ENCODE measurements at places on chromosomes 11 and 22. TPM values are rescaled to one million over a fixed set of nuclear protein-coding genes. Genes with fewer than 3 reads are reported as not detected.

DNA sequence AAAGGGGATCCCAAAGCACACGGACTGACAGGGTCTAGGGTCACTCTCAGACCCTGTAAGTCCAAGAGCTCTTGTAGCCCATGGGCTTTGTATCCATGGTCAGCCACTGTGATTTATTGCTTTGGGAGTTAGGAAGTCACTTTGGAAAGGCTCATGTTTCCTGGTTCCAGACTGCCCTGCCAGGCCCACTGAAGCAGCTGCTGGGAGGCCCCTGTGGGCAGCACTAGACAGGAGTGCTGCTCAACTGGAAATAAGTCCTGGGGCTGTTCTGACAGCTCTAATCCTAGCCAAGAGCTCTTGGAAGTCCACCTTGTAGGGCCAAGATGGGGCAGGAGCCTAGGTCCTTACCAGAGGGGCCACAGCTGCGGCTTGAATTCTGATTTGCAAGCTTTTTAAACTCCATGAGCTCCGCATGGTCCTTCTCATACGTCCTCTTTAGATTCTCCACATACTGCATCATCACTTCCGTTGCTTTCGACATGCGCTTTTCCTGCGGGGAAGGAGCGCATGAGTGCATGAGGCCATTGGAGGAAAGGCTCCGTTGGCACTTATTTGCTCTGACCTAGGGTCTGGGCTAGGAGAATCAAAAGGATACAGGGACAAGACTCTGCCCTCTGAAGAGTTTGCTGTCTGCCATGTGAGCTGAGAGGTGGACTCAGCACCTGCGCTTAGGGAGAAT lies 32.2 kb upstream of the LYVE1 start:
- no peak overlapping the region for H3K4me3 ChIP-seq
- H3K27ac ChIP-seq: peak overlapping the region; percentile 81
- peaks cover 28% of the 10 kb centered on the region for H3K4me1 ChIP-seq
- DNase-seq: no peak

DNA sequence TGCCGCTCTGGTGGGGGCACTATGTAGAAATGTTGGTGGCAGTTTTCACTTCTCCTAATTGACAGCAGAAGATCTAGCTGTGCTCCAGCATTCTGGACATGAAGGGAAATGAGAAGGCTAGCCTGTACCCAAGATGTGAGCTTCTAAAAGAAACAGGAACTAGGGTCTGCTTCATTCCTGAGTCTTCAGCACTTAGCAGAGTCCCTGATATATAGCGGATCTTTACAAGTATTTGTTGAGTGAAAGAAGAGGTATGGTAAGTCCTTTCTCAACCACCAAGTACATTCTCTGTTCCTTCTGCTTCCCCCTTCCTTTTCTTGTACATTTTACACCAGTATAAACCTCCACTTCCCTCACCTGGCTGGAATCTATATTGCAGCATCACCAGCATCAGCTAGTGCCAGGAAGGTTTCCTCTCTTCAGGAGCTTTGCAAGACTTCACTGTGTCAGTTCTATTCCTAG lies 408.3 kb upstream of the CADM1 start:
- peaks cover 4% of the 10 kb centered on the region for H3K4me1 ChIP-seq
- no peak for DNase-seq
- H3K27me3 ChIP-seq: peaks cover 9% of the 10 kb centered on the region
- H3K4me3 ChIP-seq: no peak overlapping the region
- no peaks in the 10 kb centered on the region for H3K36me3 ChIP-seq

The KRTAP5-1 gene
- not detected for total RNA-seq

The CCDC73 gene
- total RNA-seq: not detected
